ENCODE measurements at places on chromosomes 13 and 19.
A peak's percentile ranks its signal among the peaks of the same experiment; 100 is the strongest.

- DNase-seq, result no peak
These were observed 85.1 kb downstream of the TNFRSF19 start for GRCh38 chr13:23655321-23655720.

DNA sequence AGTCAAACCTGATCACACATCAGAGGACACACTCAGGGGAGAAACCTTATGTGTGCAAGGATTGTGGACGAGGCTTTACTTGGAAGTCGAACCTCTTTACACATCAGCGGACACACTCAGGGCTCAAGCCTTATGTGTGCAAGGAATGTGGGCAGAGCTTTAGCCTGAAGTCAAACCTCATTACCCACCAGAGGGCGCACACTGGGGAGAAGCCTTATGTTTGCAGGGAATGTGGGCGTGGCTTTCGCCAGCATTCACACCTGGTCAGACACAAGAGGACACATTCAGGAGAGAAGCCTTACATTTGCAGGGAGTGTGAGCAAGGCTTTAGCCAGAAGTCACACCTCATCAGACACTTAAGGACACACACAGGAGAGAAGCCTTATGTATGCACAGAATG, 8.2 kb upstream of the ZNF527 start:
- DNase-seq, result no peak

- DNase-seq, result no peak
These were observed 954.7 kb downstream of the PCDH9 start for GRCh38 chr13:66275416-66275815.

DNA sequence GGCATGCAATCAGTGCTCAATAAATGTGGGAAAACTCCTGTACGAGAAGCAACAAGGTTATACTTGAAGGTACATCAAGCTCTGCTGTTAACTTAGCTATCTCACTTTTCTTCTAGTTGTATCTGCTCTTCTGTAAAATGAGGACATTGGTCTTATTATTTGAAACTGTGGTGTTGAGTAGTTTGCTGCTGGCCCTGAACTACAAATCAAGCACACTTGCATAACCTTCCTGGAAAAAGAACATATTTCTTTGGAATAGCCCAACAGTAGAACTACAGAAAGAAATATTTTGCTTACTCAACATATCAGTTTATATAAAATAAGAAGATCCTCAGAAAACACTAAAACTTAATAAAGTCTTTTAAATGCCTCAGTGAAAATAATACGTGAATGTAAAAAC, 203.0 kb downstream of the KCTD12 start:
- no peak for DNase-seq

- DNase-seq, result peak; percentile 25
These were observed 518 bp downstream of the NUDT19 start for GRCh38 chr19:32691952-32692726.

DNA sequence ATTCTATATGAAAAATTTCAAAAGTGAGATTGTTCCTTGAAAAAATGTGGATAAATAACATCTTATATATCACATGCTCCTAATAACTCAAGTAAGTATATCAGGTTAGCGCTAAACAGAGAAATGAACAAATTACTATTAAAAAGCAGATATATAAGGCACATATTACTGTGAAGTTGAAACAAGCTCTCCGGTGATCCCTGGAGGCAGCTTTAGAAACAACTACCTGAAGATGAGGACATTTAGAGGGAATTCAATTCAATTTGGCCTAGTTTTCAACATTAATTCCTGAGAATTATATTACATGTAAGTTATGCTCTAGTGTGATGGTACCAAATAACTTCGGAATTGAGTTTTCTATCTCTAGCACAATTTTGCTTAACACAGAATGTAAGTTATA, 1373.6 kb upstream of the SPRY2 start:
- DNase-seq, result no peak

DNA sequence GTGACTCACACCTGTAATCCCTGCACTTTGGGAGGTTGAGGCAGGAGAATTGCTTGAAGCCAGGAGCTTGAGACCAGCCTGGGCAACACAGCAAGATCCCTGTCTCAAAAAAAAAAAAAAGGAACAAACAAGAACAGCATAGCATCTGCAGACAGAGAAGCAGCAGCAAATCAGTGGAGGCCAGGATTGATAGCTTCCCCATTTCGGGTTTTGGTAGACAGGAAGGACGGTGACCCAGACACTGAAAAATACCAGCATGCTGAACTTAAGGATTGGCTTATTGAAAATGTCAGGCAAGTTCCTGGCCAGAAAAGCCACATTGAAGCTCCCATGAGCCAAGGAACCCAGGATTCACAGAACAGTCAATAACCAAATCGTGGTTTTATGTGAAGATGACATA, 3.0 kb downstream of the ZNF490 start:
- DNase-seq, result no peak

GRCh38 chr19:11205939-11206570, 8.7 kb upstream of the KANK2 start:
- no peak for DNase-seq

DNA sequence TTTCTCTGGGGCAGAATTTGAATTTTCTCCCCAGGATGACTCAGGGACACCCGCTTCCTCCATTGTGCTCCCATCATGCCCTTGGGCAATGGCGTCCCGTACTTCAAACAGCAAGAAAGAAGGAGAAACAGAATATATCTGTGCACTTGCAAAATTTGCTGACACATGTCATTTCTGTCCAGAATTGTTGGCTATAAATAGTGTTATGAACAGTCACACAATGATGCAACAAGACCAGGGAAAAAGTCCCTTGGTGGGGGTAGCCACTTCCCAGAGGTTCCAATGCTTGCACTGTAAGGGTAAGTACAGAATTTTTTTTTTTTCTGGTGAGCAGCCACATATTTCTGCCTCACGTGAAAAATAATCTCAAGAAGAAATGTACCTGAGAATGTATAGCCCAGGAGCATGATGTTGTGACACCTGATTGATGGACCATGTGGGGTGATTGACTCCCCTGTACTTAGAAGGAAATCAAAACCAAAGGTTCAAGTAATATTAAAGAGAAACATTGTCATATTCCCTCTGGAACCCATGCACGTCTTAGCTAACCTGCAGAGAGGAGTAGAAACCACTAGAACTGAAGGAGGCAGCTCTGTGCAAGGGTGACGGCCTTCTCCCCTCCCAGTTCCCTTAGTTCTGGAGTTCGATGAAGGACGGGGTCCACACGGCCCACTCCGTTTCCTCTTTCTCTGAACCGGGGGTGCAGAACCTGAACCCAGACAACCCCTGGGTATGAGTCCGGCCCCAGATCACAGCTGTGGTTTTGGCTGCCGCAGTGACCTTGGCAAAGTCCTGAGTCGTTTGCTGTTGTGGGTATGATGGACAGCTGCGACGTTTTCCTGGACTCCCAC, 9.3 kb upstream of the LAIR1 start:
- no peak for DNase-seq

GRCh38 chr13:63435667-63436324, 2020.1 kb upstream of the PCDH20 start:
- peak; percentile 99 for DNase-seq

- no peak for DNase-seq
These were observed 15.1 kb downstream of the CCDC97 start for GRCh38 chr19:41324921-41325639.

GRCh38 chr13:30466358-30466714, 600 bp upstream of the HMGB1 start:
- DNase-seq, result no peak

GRCh38 chr13:52924289-52925148, 76.1 kb upstream of the PCDH8 start:
- no peak for DNase-seq

DNA sequence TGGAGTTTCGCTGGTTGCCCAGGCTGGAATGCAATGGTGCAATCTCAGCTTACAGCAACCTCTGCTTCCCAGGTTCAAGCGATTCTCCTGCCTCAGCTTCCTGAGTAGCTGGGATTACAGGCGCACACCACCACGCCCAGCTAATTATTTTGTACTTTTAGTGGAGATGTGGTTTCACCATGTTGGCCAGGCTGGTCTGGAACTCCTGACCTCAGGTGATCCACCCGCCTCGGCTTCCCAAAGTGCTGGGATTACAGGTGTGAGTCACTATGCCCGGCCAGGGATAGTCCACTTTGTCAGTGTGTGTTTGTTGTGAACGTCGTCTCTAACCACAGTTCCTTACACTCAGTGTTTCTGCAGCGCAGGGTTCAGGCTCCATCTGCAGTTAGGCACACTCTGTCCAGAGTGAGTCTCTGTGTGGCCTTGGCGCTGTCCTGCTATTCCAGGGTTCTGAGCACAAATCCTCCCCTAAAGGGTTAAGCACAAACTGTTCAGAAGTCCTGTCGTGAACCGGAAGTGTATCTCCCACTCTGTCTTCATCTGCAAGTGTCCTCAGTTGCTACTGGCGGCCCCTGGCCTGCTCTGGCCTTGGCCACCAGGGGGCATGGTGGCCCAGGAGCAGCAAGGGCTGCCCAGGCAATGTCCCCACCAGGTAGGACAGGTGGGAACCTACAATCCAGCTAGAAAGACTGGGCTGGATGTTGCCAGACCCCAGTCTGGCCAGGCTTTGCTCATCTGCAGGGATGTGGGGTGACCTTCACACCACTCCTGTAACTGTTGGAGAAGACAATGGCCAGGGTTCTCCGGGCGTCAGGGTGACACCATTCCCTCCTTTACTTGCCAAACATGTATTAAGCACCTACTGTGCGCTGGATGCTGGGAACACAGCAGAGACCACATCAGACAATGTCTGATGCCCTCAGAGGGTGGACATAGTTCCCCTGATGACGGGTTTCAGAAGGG, 38.8 kb upstream of the GATAD2A start:
- DNase-seq, result peak; percentile 20

DNA sequence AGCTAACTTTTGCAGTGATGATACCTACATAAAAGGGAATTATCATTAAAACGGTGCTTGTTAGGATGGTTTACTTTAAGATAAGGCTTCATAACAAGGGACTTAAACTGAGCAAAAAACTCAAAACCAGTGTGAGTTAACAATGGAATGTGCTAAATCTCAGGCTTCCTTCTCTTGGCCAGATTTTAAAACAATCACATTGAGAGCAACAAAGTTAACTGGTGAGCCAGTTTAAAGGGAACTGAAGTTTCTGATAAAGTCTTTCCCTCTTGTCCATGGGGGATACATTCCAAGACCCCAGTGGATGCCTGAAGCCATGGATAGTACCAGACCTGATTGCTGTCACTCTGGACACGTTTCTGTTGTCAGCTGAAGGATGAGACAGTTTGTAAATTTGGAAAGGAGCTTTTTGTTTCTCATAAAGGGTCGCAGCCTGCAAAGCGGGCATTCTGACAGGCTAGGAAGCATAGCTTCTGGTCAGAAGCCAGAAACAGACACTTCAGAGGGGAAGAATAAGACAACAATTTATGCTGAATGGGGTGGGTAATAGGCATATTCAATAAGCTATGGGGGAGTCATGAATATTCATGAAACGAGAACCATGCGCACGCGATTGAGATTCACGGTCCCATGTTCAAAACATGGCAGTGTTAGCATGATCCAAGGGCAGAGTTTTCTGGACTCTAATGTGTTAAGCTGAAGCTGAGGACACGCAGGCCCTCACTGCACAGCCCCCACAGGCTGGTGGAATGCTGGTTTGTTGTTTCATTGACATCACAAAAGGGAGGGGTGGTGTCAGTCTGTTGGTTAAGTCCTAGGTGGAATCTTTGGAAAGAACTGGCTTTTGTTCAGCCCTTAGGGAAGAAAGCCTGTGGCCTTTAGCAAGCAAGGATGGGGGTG, 150.6 kb upstream of the RNF113B start:
- peak; percentile 57 for DNase-seq

- no peak for DNase-seq
These were observed 4.6 kb downstream of the RGL3 start for GRCh38 chr19:11414544-11414943.

- DNase-seq, result no peak
These were observed 284.9 kb downstream of the KLF12 start for GRCh38 chr13:73849292-73849691.

- peak; percentile 3 for DNase-seq
These were observed 1096.8 kb upstream of the PCDH20 start for GRCh38 chr13:62512194-62513141.

DNA sequence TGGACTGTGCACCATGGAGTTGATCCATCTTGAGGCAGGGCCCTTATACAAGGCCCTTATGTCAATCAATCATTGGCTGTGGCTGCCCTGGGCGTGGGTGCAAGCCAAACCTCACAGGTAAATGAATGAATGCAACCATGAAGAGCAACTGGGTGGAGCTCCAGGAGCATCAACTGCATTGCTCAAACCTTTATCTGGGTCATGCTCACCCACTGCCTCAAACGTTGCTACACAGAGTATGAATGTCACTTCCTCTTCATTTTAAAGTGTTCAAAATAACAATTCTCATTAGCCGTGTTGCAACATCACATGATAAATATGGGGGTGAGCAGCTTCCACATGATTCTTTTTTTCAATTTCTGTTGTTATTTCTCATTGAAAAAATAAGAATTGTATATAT, 6.4 kb upstream of the ZNF333 start:
- no peak for DNase-seq

DNA sequence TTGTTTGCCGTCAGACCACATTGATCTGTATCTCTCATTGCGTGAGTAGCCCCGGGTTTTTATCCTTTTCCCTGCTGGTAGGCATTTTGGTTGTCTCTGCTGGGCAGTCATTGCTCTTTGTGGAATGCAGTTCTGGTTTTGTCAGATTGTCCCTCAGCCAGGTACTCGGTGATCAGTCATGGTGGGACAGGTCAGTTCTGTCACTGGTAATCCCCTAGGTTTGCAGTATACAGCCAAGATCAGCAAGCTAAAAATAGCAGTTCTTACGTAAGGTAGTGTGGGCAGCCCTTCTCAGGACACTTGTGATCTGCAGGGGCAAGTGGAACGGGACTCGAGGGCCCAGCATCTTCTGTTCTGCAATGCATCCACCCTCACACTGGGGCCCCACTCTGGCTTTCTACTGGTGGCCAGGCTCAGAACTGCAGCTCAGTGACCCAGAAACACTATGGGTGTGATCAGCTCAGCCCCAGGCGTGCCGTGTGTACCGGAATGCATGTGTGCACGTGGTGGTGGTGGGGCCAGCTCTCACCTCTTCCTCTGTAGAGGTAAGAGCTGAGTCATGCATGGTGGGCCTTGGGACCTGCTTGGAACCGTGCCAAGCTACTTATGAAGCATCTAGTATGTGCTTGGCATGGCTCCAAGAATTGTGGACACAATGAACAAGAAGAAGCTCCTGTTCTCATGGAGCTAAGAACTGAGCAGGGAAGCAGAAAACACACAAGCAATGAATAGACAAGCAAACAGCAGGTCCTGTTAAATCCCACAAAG, 6.3 kb downstream of the PLEKHF1 start:
- DNase-seq, result no peak

- DNase-seq, result peak; percentile 86
These were observed 75.1 kb downstream of the GNG7 start for GRCh38 chr19:2627319-2627829.

DNA sequence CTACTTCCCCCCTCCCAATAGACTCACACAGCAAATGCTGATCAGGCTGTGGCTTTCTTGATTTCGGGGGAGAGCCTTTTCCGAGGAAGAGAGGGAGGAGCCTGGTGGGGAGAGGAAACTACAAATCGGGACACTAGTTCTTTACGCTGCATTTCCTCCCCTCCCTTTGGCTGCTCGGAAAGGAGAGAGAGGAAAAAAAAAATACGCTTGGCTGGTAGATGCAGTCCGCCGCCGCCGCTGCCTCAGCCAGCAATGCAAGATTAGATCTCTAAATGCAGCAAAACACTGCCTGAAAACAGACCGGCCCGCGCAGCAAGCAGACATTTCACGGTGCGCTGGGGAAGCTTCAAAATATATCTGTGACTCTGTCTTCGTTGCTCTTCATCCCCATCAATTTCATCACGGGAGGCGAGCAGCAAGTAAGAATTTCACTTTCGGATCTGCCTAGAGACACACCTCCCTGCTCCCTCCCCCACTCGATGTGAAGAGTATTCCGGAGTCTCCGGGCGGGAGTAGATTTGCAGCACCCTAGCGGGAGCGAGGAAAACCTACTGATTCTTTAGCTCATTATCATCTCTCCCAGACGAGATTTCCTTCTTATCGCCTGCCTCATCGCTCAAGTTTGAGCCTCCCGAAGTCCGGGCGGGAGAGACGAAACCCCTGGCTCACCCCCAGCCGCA, at the start of gene PCDH17:
Gene PCDH17 (plus strand): TSS at position 149 of the 680 bp plus-strand sequence. CDS start 803 bp downstream, outside the sequence.
- no peak for DNase-seq

All from fibroblast of skin of left quadriceps (primary cell).